ENCODE measurements at places on chromosomes 6 and 20. TPM values are rescaled to one million over a fixed set of nuclear protein-coding genes. Genes with fewer than 3 reads are reported as not detected.

Gene MYB
- 0.46 TPM for polyA plus RNA-seq

Gene TULP4
- polyA plus RNA-seq, result 14.9 TPM

Gene GLP1R
- not detected for polyA plus RNA-seq

Gene CLPSL1
- not detected for polyA plus RNA-seq

Gene ZNF451
- polyA plus RNA-seq, result 25.9 TPM

Gene ULBP2
- 0.31 TPM for polyA plus RNA-seq

Gene HLA-C
- polyA plus RNA-seq, result 1,983 TPM

Gene HCRTR2
- polyA plus RNA-seq, result not detected

Gene PCK1
- not detected for polyA plus RNA-seq

Gene SCRT2
- not detected for polyA plus RNA-seq

Gene OOEP
- polyA plus RNA-seq, result 0.70 TPM

Gene FAM83C
- polyA plus RNA-seq, result not detected

Gene MCHR2
- not detected for polyA plus RNA-seq

Gene NMBR
- polyA plus RNA-seq, result not detected

Gene SSTR4
- polyA plus RNA-seq, result not detected

Gene SFT2D1
- polyA plus RNA-seq, result 53.8 TPM

Gene VSTM2L
- 0.16 TPM for polyA plus RNA-seq

Gene HUS1B
- polyA plus RNA-seq, result 4.0 TPM

Gene KHDC1L
- polyA plus RNA-seq, result not detected

Gene SPATS1
- not detected for polyA plus RNA-seq

Gene TEAD3
- not detected for polyA plus RNA-seq

Gene GHRH
- not detected for polyA plus RNA-seq

Gene COL9A1
- not detected for polyA plus RNA-seq

Gene KIAA1755
- not detected for polyA plus RNA-seq

Gene WASF1
- 8.6 TPM for polyA plus RNA-seq

Gene FKBP5
- polyA plus RNA-seq, result 2.8 TPM

Gene ENPP3
- 0.18 TPM for polyA plus RNA-seq

Gene NKX2-2
- polyA plus RNA-seq, result not detected

Gene SLC24A3
- polyA plus RNA-seq, result not detected

Gene IRAK1BP1
- polyA plus RNA-seq, result 0.97 TPM

Gene CENPQ
- polyA plus RNA-seq, result 3.3 TPM

Gene HLA-G
- 3.2 TPM for polyA plus RNA-seq

Gene TLDC2
- 0.12 TPM for polyA plus RNA-seq

Gene FAM83D
- 0.82 TPM for polyA plus RNA-seq

Gene ECT2L
- polyA plus RNA-seq, result 0.20 TPM

Gene LY6G5C
- 3.4 TPM for polyA plus RNA-seq

Gene CDSN
- polyA plus RNA-seq, result not detected

Gene BEND6
- not detected for polyA plus RNA-seq

Gene C20orf202
- polyA plus RNA-seq, result 0.07 TPM

Gene MLN
- not detected for polyA plus RNA-seq

Gene NHSL1
- polyA plus RNA-seq, result 0.04 TPM

Gene SLC12A5
- polyA plus RNA-seq, result not detected

Gene POU5F1
- polyA plus RNA-seq, result 0.26 TPM

Gene HRH3
- not detected for polyA plus RNA-seq

Gene FOXC1
- polyA plus RNA-seq, result 0.04 TPM
